Muscle of back (tissue), 13 donors: ENCODE measurements at places on chromosomes 6 and 20. TPM values are rescaled to one million over a fixed set of nuclear protein-coding genes. Genes with fewer than 3 reads are reported as not detected.

DNA sequence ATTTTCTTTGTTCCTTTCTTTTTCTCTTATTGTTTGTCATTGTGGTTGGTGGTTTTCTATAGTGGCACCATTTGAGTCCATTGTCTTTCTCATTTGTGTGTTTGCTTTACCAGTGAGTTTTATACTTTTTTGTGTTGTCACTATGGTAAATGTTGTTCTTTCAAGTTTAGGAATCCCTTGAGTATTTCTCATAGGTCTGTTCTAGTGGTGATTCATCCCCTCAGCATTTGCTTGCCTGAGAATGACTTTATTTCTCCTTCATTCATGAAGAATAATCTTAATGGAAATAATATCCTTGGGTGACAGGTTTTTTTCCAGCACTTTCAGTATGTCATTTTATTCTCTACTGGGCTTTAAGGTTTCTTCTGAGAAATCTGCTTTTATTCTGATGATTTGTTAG is 209.2 kb upstream of the ASCC3 start:
- no peak for DNase-seq

DNA sequence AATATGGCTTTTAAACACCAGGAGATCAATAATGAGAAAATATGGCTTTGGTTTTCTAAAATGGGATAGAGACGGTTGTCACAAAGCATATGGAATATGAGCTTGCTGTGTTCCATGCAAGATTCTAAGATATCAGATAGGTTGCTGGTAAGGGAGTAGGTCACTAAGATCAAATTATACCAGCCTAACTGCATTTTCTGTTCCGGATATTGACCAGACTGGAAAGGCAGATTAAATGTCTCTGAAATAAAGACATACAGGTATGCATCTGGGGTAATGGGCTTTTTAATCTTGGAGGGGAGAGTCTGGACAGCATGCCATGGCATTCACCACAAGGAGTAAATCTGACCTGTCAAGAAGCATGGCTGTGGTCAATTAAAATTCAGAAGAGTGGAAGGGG is 35.2 kb upstream of the ADIG start:
- DNase-seq = no peak

DNA sequence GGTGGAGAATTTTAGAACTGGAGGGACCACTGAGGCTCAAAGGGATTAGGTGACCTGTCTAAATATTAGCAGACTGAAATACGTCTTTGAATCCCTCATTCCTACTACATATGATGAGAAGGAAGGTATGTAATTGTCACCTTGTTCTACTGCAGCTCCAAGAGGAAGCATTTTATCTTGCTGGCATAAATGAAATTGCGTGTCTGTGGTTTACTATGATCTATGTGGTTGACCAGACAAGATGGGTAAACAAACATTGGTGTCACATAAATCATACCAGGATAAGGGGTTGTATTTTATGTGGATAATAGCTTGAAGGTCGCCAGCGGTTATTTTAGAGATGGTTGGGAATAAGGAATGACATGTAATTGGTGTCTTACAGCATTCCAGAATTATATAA is 78.2 kb downstream of the LAMA4 start:
- no peak for DNase-seq

GRCh38 chr6:37162740-37163139 is 7.2 kb upstream of the PIM1 start:
- DNase-seq = no peak

GRCh38 chr20:17807651-17808050 is 107.9 kb downstream of the BANF2 start:
- DNase-seq = no peak

DNA sequence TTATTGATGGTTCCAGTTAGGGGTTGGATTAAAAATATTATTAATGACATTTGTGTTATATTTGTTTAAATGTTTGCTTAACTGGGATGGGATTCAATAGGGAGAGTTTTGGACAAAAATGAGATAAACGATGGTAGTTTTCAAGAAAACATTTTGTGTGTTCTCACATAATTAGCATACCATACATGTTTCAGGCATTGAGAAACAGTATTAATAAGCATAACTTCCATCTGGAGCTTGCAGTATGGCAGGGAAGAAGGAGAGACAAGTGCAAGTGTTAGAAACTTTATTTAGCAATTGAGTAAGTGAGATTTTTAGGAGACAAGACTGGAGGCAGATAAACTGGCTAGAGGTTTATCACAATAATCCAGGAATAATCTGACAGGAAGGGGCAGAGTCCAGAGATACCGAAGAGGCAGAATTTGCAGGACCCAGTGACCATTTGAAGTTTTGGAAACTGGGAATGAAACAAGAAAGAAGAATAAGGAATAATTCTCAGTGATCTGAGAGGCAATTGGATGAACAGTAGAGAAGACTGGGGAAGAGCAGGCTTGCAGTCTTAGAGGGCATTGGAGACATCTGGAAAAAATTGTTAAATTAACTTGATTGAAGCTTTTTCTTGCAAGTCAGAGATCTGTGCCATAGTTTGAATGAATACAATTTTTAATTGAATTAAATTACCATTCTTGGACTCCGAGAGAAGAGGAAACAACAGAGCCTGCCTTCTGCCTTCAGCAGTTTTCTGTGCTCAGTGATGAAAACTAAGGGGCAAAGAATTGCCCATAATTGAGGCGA is 73.0 kb upstream of the PTCHD4 start:
- no peak for DNase-seq

GRCh38 chr6:135920689-135921088 is 69.2 kb downstream of the PDE7B start:
- no peak for DNase-seq

- no peak for DNase-seq
Observed at GRCh38 chr6:15921243-15921642, 207.6 kb upstream of the MYLIP start.

DNA sequence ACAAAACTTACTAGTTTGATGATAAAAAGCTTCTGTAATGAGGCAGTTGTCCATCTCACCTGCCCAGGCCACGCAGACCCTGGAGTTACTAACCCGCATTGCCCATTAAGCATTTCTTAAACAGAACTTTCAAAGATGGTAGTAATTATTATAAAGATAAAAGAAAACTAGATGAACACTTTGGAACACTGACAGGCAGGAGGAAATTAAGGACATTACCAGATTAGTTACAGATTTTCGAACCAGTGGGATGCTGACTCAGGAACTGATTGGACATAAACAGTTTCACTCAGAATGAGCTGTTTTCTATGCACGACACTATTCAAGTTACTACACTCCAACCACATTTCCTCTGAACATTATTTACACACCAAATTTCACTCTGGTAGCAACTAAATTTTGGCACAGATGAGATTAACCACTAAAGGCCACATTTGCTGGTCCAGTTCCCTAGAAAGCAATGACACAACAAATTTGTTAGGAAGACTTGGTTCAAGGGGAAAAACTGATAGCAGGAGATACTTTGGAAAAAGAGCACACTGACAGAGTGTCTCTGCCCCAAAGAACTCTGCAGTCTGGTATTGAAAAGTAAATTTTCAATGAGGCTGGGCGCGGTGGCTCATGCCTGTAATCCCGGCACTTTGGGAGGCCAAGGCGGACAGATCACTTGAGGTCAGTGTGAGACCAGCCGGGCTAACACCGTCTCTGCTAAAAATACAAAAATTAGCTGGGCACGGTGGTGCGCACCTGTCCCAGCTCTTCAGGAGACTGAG is 3.0 kb downstream of the ROMO1 start:
- DNase-seq = no peak

GRCh38 chr20:21902391-21902790 is 196.9 kb downstream of the PAX1 start:
- DNase-seq = no peak

GRCh38 chr6:1865585-1865984 is 255.9 kb downstream of the FOXC1 start:
- DNase-seq = no peak

- no peak for DNase-seq
Observed at GRCh38 chr6:23692184-23692583, 433.8 kb upstream of the NRSN1 start.

DNA sequence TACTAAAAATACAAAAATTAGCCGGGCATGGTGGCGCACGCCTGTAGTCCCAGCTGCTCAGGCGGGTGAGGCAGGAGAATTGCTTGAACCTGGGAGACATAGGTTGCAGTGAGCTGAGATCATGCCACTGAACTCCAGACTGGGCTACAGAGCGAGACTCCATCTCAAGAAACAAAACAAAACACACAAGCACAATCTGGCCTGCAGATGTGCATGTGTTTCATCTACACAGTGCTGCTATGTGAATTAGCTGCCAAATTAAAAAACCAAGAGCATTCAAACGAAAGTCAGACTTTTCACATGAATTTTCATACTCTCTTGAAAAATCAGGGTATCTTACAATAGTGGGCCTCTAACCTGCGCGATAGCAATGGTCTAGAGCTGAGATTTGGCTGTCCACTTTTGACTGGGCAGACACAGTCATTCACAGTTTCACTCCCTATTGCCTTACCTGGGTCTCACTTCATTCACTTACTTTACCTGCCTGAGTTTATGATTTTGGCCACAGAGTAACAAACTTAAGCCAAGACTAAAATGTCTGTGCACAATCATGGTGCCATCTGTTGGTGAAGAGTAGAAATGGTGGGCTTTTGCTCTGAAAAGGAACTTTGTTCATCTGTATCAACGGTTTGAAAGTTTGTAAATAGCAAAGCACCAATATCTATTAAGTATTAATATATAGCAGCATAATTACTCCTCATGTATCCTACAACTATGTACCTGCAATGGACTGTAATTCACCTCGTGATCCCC is 138.5 kb upstream of the UST start:
- no peak for DNase-seq

DNA sequence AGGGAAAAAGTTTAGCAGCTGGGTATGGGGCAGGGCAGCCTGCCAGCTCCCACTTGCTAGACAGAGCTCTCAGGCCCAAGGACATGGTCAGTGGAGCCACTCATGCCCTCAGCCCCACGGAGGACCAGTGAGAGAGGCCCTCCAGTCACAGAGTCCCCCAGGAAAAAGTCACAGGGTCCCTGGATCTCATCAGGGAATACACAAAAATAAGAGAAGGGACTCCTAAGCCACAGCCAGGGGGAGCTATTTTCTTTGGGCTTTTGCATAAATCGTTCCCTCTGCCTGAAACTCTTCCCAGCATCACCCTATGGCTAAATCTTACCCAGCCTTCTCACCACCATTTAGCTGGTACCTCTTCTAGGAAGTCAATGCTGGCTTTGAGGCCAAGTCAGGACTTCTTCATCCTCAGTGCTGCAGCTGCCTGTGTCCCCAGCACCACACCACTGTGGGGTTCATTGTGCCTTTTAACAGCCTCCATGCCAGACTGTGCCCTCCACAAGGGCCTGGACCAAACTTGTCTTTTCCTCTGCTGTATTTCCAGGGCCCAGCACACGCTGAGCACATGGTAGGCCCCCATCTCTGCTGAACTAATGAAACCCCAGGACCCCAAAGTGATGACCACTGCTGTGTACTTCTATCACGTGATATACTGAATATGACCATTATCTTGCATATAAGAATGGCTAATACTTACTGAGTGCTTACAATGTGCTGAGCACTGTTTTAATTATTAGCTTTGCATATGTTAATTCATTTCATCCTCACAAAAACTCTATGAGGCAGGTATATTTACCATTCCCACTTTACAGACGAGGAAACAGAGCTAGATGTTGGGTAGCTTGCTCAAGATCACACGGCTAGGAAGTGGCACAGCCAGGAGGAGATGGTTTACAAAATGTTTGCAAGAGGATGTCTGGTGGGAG is 2.0 kb downstream of the ZNF335 start:
- peak; percentile 41 for DNase-seq

DNA sequence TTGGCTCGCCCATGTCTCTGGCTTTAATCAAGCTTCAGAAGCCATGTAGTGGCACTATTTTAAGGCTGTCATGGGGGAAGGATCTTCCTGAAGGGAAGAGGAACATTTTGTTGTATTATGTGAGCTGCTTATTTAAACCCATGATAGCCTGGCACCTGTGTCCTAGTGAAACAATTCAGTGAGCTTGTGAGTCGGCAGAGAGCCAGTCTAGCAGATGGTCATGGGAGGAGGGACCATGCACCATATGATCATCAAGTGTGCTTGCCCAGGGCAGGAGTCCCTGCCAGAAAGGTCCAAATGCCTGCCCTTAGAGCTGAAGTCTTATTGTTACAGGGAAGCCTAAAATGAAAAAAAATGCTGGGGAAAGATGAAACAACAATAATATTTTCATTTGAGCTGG is 132.9 kb downstream of the PRDM13 start:
- peak; percentile 3 for DNase-seq

GRCh38 chr6:148240461-148240840 is 102.2 kb upstream of the SASH1 start:
- DNase-seq = peak; percentile 59

GRCh38 chr6:10400330-10400729 is 14.5 kb downstream of the TFAP2A start:
- no peak for DNase-seq

Gene TGM2
- 7.6 TPM for polyA plus RNA-seq

Gene GPR6
- polyA plus RNA-seq = not detected

Gene KHDC1
- 5.9 TPM for polyA plus RNA-seq

Gene PSORS1C2
- 0.14 TPM for polyA plus RNA-seq

Gene LBP
- polyA plus RNA-seq = not detected

Gene L3MBTL1
- 5.8 TPM for polyA plus RNA-seq

Gene CALHM4
- polyA plus RNA-seq = not detected

Gene MAP1LC3A
- 20.6 TPM for polyA plus RNA-seq

Gene SLC18B1
- polyA plus RNA-seq = 10.8 TPM

Gene TREM2
- polyA plus RNA-seq = 1.8 TPM

Gene NQO2
- 19.0 TPM for polyA plus RNA-seq

Gene PLCB4
- 6.5 TPM for polyA plus RNA-seq

Gene FANCE
- 17.7 TPM for polyA plus RNA-seq

Gene DOK5
- 32.2 TPM for polyA plus RNA-seq
